ENCODE measurements at places on chromosomes 4 and X.

DNA sequence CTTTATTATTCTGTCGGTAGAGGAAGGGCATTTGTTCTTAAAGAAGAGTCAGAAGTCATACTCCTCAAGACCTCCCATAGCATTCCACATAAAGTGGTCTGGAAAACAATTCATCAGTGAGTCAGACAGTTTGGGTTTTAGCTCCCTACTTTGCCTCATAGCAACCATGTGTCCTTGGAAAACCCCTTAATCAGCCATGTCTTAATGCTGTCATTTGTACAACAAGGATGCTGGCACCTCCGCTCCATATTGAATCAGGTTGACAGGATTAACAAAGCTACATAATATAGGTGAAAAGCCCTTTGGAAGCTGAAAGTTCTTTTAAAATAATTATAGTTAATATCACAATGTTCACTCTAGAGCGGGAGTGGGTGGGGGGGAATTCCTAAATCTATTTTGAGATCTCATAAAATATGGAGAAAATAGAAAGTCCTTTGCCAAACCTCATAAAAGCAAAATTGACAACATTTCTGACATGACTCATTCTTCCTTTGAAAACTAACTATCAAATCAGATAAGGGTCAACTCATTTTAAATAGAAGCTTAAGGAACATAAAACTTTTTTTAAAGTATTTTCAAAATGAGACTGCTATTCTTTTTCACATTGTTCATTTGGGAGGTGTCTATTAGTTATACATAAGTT lies 37.3 kb upstream of the GUCY1A1 start:
- DNase-seq = no peak

DNA sequence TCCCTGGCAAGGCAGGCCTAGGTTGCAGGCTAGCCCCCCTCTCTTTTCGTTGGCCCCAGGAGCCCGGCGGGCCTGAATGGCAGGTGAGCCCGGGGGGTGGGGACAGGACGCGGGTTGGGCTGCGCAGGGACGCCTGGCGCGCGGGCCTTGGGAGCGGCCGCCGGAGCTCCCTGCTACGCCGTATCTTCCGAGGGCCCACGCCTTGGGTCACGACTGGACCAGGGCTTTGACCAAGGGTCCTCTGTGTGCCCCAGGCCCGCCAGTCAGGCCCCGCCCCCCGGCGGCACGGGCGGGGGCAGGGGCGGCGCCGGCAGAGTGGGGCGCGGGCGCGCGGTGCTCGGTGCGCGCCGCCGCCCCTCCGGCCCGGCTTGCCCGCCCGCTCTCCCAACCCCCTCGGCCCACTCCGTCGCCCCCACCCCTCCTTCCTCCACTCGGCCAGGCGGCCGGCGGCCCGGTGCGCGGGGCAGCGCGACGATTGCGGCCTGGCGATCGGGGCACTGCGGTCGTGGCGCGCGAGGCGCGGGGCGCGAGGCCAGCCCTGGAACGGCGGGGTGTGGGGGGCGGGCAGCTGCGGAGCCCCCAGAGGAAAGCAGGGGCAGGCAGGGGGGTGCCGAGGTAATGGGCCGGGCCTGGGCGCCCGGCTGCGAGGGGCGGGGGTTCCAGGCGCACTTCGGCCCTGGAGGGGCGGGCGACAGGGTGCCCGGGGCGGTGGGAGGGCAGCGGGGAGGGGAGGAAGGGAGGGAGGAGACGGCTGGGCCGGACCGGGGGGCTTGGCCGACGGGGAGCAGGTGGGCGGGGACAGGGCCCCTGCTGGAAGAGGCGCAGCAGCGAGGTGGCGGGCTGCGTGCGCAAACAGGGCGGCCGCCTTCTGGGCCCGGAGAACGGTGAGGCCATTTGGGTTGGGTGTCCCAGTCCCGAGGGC lies at the start of gene PRRG3:
Gene PRRG3 (plus strand): TSS at position 798 of the 922 bp plus-strand sequence. CDS start 3,357 bp downstream, outside the sequence.
- no peak for DNase-seq

- no peak for DNase-seq
Measured at GRCh38 chrX:130378024-130378669, 7.3 kb downstream of the GPR119 start.

GRCh38 chr4:140617499-140618248 lies 48.9 kb upstream of the UCP1 start:
- no peak for DNase-seq

- DNase-seq = no peak
Measured at GRCh38 chrX:18598413-18598812, 73.5 kb downstream of the RS1 start.

GRCh38 chr4:8381814-8382581 lies 58.5 kb downstream of the ACOX3 start:
- no peak for DNase-seq

DNA sequence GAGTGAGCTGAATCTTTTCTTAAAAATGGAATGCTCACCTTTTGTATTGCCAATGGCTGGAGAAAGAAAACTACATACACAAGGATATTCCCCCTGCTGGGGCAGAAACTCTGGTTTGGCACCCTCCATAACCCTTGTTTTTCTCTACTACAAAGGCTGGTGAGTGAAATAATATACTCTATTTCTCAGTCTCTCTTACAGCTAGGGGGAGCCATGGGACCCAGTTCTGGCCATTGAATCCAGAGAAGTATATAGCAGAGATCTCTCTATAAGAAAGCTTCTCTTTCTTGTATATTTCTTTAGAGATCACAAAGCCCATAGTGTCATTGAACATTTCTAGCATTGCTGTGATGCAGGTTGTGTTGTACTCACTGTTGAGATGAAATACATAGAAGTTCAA lies 49.8 kb downstream of the SMPX start:
- DNase-seq = no peak

DNA sequence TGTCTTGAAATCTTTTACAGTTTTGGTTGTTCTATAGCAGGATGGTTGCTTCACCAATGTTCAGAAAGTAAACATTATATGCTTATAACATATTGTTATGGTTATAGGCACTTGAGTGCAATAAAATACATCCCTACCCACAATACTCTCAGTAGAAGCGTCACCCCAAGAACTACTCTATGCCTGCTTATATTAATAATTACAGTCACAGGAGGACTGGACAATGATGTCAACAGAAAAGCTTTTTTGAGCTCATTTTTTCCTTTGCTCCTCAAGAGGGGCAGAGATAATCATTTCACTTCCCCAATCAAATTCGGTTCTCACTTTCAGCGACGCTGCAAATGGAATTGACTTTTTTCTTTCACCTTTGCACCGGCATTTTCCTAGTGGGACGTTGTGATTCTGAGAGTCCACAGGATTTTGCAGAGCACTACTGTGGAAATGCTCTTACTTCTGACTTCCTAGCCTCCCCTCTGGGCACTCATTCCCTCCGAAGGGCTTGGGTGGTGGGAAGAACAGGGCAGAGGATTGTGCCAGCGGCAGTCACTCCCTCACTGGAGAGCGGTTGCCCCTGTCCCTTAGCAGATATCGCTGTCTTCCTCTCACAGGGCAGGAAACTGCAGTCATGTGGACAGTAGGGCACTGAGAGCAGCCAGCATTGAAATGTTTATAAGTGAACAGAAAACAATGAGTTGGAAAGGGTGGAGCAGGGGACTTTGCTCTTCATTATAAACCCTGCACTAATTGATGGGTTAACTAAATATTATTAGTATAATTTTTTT lies 24.9 kb upstream of the SGMS2 start:
- no peak for DNase-seq

- DNase-seq = no peak
Measured at GRCh38 chrX:53268173-53268572, 13.2 kb downstream of the IQSEC2 start.

DNA sequence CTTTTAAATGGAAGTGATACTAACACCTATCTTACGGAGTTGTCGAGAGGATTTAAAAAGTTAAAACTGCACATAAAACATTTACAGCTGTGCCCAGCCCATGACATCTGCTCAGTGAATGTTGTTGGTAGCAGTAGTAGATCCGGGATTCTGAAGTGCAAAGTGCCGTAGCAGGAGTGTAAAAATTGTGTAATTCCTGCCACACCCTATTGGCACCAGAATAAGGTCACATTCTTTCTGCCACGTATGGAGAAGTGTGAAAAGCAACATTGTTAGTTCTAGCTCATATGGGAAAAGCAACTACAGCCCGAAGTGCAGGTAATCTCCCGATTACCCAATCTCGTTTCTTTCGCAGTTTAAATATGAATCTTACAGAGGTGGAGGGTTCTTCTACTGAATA lies 31.2 kb downstream of the PRIMPOL start:
- no peak for DNase-seq

GRCh38 chrX:154333837-154334271 lies 38.3 kb downstream of the TKTL1 start:
- no peak for DNase-seq

- no peak for DNase-seq
Measured at GRCh38 chr4:61590881-61591280, 390.8 kb downstream of the ADGRL3 start.

DNA sequence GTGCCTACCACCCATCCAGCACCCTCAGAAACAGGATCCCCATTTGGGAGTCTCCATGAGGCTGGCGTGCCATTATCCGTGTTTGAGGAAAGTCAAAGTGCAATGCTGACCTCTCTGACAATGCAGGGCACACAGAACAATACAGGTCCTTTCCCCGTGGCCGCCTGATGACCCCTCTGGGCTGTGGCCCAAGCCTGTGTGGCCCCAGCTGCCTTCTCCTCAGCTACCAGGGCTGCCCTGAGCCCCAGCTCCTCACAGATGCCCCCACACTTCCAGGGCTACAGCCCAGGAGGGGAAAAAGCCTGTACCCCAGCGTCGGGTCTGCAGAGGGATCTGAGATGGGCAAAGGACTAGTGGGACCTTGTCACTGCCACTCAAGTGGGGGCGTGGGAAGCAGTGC lies 15.5 kb downstream of the ZFYVE28 start:
- no peak for DNase-seq

DNA sequence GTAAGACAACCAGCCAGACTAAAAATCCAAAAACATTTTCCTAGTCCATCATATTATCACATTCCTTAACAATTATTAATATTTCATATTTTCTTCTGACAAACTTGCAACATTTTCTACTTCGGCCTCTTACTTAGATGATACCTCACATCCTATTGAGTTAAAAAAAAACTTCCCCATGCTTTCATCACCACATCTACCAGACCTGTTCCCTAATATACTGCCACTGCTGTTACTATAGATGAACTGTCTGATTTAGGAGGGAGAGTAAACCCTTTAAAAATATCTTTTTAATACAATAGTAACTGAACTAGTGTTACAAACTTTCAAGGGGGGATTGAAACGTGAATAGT lies 1.5 kb downstream of the FAM200B start:
- no peak for DNase-seq

- no peak for DNase-seq
Measured at GRCh38 chrX:153766871-153767673, 3.0 kb downstream of the PLXNB3 start.

- DNase-seq = peak; percentile 84
Measured at GRCh38 chr4:705278-706082, at the start of gene PCGF3. PCGF3 (plus strand) TSS chr4:705832; CDS start chr4:733681, 27,849 bp downstream.
